Kidney tubule cell (primary cell): ENCODE measurements at places on chromosomes 5 and 9.
A peak's percentile ranks its signal among the peaks of the same experiment; 100 is the strongest.

- DNase-seq = no peak
Observed at GRCh38 chr9:100058699-100059579, 39.9 kb downstream of the ERP44 start.

DNA sequence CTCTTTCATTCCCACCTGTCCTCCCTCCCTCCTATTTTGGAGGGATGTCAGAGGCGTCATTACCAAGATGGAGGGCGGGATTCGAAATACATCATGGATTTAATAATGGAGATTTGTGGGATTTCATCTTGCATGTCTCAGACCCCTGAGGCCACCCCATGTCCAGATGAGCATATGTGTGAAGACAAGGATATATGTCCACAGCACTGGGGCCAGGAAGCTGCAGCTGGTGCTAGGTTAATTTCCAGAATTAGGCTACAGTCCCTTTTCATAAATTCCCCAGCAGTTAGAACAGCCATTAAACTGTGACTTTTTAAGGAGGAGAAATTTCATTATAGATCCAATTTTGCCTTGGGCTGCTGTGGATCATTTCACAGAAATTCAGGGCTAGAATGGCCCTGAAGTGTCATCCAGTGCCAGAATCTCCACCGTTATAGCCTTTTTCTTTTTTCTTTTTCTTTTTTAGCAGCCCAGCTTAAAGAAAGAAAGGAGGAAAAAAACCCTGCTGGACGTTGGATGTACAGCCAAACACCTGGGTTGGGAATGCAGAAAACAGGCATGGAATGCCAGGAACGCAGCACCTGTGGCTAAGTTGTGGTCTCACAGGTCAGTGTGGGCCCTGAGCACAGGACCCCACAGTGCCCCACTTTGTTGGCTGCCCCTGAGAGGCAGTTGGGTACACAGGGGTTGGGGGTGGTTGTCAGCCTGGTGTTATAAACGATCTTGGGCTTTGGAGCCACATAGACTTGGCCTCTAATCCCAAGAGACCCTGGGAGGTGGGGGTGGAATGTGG lies 50.2 kb upstream of the CXCL14 start:
- DNase-seq = peak; percentile 46

- peak; percentile 10 for DNase-seq
Observed at GRCh38 chr5:111454198-111454622, 58.1 kb downstream of the STARD4 start.

DNA sequence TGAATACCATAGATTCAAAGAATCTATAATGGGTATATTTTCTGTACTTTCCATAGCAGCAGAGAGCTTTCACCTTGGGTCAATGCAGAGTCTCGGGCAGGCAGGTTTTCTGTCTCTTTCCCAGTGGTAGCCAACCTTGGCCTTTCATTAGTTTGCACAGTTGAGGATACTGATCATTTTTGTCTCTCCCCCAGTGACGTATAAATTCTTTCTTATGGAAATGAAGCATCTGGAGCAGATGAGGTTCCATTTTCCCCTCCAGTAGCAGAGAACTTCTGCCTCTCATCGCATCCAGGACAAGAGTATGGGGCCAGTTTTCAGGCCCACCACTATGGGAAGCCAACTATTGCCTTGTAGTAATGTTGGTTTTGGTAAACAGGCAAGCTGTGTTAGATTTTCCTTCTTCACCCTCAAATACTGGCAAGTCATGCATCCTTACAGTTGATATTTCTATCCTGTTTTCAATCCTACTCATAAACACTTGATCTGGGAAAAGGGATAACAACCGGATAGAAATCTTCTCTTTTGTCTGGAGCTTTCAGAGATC lies 845.2 kb upstream of the CDH18 start:
- no peak for DNase-seq

GRCh38 chr9:68950188-68950587 lies 63.7 kb downstream of the PRKACG start:
- DNase-seq = no peak

GRCh38 chr9:103301051-103301450 lies 305.9 kb downstream of the CYLC2 start:
- peak; percentile 5 for DNase-seq

DNA sequence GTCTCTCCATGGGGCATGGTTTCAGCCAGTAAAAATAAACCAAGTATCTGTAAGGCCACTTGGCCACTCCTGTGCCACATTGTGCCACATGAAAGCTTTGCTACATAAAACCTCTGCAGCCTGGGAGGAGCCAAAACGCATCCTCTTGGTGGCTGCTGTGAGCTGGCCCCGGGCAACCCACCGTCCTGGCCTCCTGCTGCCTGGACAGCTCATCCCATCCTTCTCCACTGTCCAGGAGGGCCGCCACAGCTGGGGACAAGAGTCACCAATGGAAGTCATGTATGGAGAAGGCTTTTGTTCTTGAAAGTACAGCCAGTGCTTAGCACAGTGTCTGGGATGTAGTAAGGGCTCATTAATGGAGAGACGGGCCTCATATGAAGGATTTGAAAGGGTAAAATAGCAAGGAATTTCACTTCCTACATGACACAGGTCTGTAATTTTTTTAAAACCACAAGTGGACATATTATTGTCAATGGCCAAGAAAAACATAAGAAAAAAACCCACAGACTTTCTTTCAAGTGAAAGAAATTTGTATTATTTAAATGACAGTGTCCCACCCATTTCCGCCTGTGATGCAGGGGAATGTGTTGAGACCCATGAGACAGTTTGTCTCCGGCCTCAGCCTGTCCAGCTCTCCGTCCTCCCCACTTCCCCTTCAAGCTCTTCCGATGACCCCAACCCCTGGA lies 6.6 kb downstream of the PTGES start:
- DNase-seq = no peak

GRCh38 chr5:150848271-150848670 lies 1.9 kb downstream of the IRGM start:
- no peak for DNase-seq

DNA sequence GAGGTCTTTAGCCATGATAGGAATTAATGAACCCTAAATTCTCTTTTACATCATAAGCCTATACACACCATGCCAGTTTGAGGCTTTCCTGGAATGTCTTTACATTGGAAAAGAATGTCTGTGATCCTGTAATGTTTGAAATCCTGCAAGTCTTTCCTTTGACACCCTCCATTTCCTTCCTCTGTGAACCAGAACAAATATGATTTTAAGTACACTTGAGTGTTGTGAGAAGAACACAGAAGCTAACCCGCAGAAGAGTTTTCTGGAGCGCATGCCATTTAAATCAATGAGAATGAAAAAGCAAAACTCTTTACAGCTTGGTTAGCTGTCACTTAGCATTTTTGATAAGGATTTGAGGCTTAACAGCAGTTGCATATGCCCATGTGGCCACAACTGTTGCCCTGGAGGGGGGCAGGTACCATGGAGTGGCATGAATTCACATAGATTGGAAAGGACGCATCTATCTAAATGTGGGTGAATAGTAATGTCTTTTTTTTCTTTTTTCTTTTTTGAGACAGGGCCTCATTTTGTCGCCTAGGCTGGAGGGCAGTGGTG lies 372.6 kb downstream of the KDM4C start:
- peak; percentile 20 for DNase-seq

GRCh38 chr5:32538031-32538547 lies 47.3 kb upstream of the SUB1 start:
- DNase-seq = no peak
